ENCODE measurements at places on chromosomes 2 and 18.
A peak's percentile ranks its signal among the peaks of the same experiment; 100 is the strongest.

DNA sequence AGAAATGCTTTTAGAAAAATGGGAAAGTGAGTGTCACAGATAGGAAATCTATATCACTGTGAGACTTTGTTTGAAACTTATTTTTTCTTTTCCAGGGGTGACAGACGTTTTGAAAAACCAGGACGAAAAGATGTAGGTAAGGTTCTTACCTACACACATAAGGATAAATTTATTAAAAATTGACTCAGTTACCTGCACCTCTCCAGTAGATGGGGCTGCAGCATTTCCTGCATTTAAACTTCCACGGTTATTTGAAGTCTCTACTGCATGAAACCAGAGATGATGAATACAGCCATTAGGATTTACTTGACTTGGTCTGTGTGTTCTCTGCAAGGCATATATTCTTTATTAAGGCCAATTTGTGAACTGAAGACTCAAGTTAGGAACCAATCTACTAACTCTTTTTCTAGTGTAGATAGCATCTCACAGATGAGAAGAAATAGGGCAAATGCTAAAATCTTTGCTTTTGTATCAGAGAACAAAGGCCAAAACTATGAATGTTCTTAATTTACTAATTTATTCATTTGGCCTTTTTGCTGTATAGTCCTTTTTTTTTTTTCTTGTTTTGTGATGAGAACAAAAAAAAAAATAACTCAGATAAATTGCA lies 15.0 kb downstream of the KCNJ13 start:
- no peak for DNase-seq

GRCh38 chr2:31896293-31896692 lies 114.5 kb downstream of the MEMO1 start:
- no peak for DNase-seq

DNA sequence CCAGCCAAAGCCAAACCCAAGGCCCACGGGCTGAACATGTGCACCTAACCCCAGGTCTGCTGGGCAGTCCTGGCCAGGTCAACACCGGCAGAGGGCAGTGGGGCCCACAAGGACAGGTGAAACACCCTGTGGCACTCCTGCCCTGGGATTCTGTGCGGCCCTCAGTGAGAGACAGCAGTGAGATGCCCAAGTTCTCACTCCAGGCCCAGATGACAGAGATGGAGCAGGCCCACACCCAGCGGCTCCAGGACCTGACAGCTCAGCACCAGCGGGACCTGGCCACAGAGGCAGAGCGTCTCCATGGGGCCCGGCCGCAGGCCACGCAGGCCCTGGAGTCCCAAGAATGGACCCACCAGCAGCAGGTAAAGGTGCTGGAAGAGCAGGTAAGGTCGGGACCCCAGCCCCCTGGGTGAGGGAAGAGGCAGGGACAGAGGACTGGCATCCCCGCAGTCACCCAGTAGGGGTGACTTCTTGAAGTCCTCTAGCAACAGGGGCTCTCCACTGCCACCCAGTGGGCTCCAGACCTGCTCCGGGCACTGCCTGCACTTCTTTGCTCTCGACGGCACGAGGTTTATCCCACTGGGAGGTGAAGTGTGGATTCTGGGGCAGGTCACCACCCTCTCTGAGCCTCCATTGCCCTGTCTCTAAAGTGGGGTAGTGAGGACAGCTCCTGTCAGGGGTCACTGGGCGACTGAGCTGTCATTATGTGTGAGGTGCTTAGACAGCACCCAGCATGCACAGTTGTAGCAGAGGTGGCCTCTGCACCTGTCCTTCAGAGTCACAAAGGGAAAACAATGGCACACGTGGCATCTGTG lies 8.8 kb upstream of the SNED1 start:
- DNase-seq, result no peak

GRCh38 chr2:120110507-120110906 lies 97.6 kb downstream of the EPB41L5 start:
- DNase-seq, result peak; percentile 14

DNA sequence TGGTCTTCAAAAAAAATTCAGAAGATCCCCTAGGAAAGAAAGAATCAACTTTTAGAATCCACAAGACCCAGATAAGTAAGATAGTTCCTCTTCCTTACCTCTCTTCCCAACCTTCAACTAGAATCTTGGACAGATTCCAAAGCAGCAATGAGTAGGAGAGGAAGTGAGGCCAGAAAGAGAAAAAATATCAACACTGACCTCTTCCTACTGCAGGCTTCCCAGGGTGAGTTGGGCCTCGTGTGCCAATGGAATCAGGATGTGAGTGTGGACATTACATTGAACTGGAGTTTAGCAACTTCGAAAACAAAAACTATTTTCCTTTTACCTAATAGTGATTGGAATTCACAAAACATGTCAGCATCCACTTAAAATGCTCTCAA lies 102.5 kb upstream of the PIEZO2 start:
- DNase-seq, result no peak

GRCh38 chr2:230459216-230459615 lies 43.2 kb downstream of the SP100 start:
- no peak for DNase-seq

DNA sequence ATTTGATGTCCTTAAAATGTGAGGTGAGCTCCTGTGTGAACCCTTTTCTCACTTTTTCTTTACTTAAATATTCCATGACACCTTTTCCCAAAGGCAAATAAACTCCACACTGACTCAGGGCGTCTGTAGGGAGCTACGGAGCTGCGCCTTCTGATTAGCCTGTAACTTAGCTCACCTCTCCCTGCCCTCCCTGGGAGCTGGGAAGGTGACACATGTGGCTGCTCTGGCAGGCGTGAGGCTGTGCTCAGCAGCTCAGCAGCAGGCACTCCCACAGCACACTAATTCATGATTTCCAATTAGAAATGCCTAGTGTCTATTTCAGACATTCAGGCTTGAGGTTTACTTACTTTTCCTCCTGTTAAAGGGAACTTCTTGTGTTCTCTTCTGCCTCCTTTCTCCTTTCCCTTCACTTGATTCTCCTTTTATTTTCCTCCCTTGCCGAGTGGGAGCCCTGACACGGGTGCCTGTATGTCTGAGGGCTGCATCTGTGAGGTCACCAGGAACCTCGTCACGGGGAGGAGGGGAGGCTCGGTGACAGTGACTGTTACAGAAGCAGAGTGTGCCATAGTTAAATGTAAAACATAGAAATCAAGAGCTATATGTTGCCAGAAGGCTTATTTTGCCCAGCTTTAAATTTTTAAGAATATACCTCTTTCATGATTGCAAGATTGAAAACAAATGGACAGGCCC lies 437.1 kb downstream of the DCDC2C start:
- DNase-seq, result no peak

DNA sequence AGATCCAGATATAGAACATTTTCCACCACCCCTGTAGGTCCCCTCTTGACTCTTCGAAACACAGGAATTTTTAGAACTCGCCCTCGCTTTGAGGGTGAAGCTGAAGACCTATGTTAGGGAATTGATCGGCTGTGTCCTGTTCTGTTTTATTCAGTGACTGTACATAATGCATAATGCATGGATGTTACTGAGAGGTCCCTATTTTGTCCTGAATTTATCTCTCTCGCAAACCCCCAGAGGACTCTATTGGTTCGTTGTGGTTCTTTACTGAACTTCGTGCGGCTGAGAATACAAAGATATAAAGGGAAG lies 431 bp upstream of the EIF5B start:
- DNase-seq, result no peak

DNA sequence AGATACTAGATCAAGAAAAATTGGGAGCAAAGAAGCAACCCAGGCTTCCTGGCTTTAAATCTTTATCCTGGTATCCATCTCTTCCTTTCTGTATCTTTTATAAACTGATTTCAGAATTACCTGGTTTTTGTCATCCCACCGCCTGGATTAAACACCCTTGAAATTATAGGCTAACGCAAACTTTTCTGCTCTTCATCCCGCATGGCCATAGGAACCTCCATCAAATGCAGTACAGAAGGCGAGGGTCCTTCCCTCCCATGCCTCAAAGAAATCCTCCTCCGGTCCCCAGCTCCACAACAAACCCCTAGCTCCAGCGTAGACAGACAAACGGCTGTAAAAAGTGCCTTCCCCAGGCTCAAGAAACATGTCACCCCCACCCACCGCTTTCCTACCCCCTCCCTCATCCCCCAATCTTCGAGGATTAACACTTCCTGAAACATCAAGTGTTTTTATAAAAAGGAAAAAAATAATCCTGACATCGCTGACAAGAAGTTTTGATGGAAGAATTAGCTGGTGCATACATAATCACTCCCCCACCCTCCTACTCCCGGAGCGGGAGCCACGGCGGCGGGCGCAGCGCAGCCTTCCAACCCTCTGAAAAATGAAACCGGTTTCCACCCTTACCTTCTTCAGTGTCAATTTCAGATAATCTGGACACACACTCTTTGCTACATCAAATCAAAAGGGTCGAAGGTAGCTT lies 7.6 kb downstream of the DLX1 start:
- DNase-seq, result peak; percentile 65

GRCh38 chr18:78527984-78528383 lies 451.6 kb upstream of the SALL3 start:
- DNase-seq, result no peak

DNA sequence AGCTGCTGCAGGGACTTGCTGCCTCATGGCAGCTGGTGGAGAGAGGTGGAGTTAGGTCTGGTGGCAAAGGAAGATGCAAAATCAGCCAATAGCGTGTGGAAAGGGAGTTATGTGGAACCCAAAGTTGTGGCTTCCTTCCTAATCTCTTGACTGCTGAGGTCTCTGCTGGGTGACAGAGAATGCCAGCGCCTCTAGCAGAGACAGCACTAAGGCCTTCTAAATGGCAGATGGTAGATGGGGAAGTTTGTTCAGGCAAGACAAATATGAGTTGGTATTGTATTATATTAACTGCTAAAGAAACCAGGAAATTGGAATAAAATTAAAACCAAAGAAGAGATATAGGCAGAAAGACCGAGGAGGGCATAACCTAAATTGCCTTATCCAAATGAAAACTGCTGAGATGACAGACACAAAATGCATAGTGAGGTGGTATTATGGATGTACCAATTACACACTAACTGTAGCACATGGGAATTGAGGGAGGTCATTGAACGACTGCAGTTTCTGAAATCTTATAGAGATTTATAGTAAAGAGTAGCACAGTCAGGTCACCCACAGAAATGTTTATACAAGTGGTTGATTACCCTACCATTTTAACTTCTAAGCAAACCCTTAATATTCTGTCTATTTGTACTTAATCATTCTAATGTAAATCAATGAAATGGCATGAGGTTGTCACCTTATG lies 246.6 kb upstream of the SESTD1 start:
- no peak for DNase-seq

DNA sequence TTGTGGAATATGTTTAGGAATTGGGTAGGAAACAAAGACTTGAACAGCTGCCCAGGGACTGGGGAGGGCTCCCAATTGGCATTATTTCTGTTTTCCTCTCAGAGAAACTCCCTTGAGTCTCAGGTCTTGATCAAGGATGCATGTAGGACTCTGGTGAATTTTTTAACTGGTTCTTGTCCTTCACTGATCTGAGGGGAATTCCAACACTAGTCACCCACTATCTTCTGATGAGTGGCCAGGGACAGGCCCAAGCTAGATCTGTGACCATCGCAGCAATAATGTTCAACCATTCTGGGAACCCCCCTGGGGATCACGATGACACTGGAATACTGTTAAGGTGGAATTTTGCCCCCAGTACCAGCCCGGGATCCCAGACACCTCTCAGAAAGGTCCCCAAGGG lies 132.0 kb downstream of the SH3BP4 start:
- DNase-seq, result no peak

DNA sequence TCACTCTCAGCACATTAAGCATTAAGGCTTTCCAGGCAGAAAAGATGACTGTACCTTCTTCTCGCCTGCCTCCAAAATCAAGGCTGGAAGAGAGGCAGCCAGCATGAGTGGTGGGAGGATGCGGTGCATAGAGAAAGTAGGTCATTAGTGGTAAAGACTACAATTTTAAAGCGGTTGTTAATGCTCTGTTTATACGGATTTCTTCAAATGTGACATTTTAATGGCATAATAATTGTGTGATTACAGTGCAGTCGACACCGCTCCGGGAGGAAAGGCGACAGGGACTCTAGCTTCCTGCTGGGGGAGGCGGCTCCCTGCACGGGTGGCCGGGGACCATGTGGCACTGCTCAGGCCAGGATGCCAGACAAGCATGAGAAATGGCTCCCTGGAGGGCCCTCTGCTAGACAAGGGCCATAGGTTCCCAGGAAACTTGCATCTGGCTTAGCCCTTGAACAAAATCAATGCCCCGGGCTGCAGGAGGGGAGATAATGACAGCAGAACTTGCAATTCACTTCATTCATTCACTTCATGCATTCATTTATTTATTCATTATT lies 129.6 kb downstream of the GALNT14 start:
- DNase-seq, result no peak

GRCh38 chr2:9995059-9995458 lies 43.6 kb downstream of the GRHL1 start:
- DNase-seq, result peak; percentile 46

GRCh38 chr18:22559414-22560274 lies 141.9 kb upstream of the CTAGE1 start:
- no peak for DNase-seq

- DNase-seq, result no peak
Observed at GRCh38 chr2:57182916-57183315, 863.7 kb upstream of the VRK2 start.

GRCh38 chr2:1803217-1804110 lies 59.1 kb upstream of the PXDN start:
- no peak for DNase-seq

DNA sequence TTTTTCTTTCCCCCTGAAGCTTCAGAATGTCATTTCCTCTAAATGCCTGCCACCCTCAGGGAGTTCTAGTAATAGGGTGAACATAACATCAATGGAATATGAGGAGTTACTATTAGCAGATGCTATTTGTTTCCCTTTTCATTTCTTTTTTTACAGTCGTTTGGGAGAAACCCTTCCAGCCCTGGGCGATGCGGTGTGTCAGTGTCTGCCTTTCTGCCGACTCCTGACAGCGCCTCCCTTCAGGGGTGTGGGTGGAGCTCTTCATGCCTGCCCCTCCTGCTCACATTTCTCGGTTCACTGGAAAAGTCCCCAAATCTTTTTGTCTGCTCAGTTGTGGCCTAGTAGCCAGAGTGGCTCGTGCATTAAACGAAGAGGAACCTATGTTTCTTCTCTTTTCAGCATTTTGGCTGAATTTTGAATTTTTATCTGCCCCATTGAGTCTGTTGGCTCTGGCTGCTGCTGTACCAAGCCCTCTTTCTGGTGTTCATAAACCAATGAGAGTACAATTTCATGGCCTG lies 72.3 kb downstream of the FMNL2 start:
- peak; percentile 36 for DNase-seq

DNA sequence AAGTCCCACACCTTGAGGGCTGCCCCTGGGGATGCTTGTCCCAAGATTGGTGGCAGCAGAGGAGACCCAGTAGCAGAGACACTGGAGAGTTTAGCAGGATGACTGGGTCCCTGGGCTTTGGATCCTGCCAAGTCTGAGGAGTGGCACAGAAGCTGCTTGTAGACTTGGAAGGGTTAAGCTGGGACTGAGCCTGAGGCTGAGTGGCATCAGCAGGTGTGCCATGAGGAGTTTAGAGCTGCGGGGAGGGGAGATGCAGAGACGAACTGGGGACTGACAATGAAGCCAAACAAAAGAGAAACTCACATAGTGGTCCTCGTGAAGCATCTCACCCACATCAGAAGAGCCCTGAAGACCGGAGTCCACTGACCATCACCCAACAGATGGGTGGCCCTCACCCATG lies 329.7 kb upstream of the KLHL29 start:
- no peak for DNase-seq
